ACHN (cell line): ENCODE measurements at places on chromosomes 2 and 18.

DNA sequence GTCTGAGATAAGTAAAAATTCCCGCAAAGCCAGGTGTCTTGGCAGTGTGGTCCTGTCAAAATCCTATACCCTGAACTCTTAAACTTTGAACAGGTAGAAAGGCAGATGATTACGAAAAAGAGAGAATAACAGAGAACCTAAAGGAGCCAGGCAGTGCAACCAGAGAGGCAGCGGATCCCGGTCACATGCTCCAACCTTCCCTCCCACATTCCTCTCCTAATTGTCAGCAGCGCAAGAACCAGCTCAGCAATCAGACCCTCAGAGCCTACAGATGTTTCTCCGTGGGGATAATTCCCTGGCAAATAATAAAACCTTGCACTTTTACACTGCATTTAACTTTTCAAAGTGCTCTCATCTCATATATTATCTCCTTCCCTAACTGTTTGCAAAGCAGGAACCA, 124.8 kb downstream of the EPHA4 start:
- no peak for DNase-seq

DNA sequence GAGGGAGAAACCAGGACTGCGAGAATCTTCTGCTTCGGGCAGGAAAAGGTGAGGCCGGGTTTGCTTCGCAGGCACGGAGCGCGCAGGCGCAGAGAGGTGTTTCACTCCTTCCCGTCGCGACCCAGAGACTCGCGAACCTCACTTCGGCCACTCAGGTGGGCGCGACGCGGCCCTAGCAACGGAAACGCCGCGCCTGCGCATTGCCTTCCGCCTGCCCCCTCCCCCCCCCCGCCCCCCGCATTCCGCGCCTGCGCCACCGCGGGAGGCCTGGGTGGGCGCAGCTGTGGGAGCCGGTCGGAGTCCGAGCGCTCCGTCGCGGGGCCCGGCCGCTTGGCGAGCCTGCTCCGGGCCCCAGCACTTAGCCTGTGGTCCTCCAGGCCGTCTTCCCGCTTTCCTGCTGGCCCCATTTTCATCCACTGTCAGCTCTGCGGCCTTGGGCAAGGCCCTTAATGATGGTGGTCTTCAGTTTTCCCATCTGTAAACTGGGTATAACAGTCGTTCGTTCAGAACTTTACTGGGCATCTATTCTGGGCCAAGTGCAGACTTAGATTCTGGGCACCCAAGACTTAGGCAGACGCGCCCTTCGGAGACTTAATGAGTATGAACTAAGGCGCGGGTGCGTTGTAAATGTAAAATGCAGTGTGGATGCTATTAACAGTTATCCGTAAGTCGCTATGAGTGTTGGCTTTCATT, 62.1 kb upstream of the ACKR3 start:
- peak; percentile 13 for DNase-seq

DNA sequence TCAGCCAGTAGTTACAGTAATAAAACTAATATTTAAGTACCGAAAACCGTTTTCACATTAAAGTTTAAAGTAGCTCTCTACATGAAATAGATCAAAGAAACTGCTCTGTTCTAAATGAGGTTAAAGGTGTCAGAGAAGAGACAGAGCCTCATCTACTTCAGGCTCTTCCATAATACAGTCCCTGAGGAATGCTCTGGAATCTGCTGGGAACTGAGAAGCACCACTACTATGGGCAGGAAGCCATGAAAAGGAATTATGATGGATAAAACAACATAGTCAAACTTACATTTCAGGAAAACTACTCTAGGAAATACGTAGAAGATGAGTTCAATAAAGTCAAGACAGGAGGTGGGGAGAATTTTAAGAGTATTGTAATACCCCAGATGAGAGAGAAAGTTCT, 60.0 kb downstream of the ROCK1 start:
- DNase-seq: no peak

DNA sequence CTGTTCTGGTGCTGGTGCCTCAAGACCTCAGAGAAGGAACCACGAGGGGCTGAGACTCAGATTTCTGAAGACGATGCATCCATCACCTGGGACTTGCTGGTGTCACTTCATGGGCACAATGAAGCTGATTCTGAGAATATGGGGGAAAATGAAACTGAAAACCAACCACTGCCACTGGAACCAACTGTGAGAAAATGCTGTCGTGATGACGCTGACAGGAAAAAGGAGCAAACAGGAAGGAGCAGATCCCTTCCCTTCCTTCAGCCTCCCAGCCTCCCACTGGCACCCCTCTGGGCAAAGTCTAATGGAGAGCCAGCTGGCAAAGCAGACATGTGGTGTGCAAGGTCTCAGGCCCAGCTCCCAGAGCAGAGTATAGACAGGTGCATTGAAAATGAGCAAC, 109.7 kb downstream of the FOXI3 start:
- DNase-seq: no peak

DNA sequence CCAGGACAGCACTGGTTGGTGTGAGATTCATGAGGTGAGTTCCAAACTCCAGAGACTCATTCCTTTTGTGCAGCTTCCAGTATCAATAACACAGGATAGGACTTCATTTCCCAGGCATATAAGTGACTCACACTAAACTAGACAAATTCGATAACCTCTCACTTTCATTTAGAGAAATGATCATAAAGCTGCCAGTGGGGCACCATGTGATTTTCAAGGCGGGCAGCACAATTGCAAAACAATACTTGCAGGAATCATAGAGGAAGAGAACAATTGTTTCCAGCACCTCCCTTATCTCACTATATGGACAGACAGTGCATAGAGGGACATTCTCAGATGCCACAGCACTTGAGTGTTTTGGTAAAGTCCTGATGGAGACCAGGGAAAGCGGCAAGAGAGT, 31.3 kb upstream of the DNAH7 start:
- no peak for DNase-seq

DNA sequence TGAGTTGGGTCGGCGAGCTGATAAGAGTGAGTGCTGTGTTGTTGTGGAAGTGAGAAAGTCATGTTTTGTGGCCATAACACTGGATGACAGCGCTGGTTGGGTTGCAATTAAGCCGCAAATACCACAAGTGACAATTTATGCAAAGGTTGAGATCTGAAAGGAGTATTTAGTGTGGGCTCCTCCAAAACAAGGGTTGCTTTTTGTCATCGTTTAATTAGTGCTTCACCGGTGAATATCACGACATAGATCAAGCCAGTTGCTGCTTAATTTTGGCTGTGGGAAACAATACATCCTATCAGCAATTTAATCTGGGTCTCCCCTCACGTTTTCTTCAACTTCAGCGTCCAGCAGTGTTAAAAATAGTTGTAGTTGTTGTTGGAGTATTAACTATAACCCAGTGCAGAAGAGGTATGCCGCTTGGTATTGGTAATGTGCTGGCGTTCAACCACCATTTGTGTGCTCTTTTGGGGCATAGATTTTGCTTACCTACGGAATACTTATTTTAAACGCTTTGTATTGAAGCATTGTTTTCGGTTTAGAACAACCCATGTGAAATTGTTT, 662 bp downstream of the ACVR2A start:
- DNase-seq: peak; percentile 51
